Lung (tissue), 17 donors: ENCODE measurements at places on chromosomes 3 and 15. TPM values are rescaled to one million over a fixed set of nuclear protein-coding genes. Genes with fewer than 3 reads are reported as not detected.

DNA sequence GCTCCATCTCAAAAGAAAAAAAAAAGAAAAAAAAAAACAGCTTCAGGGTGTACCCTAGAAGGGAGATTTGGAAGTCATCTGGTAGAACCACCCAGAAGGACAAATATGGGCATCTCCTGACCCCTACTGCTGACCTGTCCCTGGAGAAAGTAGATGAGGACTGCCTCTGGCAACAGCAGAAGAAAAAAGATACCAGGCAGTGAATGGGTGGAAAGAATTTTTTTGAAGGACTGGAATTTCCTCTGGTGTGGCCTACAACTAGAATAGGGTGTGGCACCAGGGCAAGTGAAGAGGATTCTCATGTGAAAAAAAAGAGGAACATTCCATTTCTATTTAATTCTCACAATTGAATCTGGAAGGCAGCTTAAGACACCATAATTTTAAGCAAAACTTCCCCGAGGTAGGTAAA is 3.1 kb downstream of the ANXA2 start:
- DNase-seq = no peak
- no peaks in the 10 kb centered on the region for H3K27me3 ChIP-seq
- no peak overlapping the region for H3K4me3 ChIP-seq
- peaks cover 7% of the 10 kb centered on the region for H3K36me3 ChIP-seq

- no peaks in the 10 kb centered on the region for H3K27me3 ChIP-seq
- H3K4me1 ChIP-seq = no peaks in the 10 kb centered on the region
- H3K36me3 ChIP-seq = no peaks in the 10 kb centered on the region
- H3K4me3 ChIP-seq = no peak overlapping the region
Measured at GRCh38 chr3:126958638-126959085, 24.3 kb upstream of the PLXNA1 start.

DNA sequence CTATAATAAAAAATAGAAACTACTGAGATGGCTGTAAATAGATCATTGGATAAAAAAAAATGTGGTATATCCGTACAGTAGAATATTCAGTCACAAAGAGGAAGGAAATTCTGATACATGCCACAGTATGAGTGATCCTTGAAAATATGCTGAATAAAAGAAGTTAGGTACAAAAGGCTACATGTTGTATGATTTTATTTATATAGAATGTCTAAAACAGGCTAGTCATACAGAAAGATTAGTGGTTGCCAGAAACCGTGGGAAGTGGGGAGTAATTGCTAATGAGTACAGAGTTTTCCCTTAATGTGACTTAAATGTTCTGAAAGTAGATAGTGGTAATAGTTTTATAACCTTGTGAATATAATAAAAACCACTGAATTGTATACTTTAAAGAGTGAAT is 24.9 kb upstream of the FAH start:
- no peaks in the 10 kb centered on the region for H3K27me3 ChIP-seq
- no peak overlapping the region for H3K4me3 ChIP-seq
- DNase-seq = no peak
- no peak overlapping the region for H3K27ac ChIP-seq
- H3K4me1 ChIP-seq = no peaks in the 10 kb centered on the region

DNA sequence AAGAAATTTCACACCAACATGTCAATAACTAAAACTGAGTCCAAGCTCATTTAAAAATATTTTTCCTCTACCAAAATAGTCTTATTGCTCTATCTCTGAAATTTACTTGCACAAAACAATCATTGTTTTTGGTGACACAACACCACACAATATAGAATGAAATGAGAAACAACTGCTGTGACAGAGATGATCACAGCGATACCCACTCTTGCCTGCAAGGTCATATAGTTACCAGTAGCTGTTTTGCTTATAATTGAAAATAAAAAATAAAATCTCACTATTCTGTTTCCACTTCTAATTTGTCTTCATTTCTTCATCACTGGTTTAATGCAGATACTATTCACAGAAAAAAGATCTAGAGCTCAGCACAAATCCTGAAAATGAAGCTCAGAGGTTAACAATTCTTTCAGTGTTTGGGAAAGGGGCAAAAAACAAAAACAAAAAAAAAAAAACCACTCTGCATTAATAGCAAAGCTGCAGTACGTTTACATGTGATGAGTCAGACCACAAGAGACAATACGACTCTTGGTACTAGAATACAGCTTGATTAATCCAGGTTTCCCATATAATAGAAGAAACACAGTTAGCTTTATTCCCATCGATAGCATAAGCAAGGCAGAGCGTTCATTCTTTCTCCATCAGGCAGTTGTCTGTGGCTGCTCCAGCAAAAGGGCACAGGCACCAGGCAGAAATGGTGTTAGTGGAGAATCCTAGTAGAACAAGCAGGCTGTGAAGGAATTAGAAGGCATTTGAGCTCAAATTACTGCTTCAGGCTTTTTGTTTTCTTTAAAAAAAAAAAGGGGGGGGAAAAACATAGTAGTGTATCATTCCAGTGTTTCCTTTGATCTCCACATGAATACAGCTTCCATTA is 773 bp downstream of the ANKRD28 start:
- H3K27me3 ChIP-seq = no peaks in the 10 kb centered on the region
- H3K4me3 ChIP-seq = no peak overlapping the region
- H3K36me3 ChIP-seq = no peaks in the 10 kb centered on the region
- peak overlapping the region; percentile 97 for H3K27ac ChIP-seq
- no peak for DNase-seq

GRCh38 chr15:22956257-22956977 is 23.8 kb downstream of the CYFIP1 start:
- H3K27me3 ChIP-seq = no peaks in the 10 kb centered on the region
- peaks cover 12% of the 10 kb centered on the region for H3K4me1 ChIP-seq
- no peak for DNase-seq
- no peak overlapping the region for H3K27ac ChIP-seq

GRCh38 chr3:101074518-101074917 is 81.3 kb upstream of the ABI3BP start:
- no peak for DNase-seq
- no peaks in the 10 kb centered on the region for H3K36me3 ChIP-seq
- H3K4me1 ChIP-seq = peaks cover 3% of the 10 kb centered on the region
- H3K4me3 ChIP-seq = no peak overlapping the region
- H3K27me3 ChIP-seq = no peaks in the 10 kb centered on the region

GRCh38 chr3:185081521-185081920 is 71.3 kb downstream of the C3orf70 start:
- H3K36me3 ChIP-seq = peaks cover 2% of the 10 kb centered on the region
- no peaks in the 10 kb centered on the region for H3K4me1 ChIP-seq
- no peak overlapping the region for H3K4me3 ChIP-seq
- no peak for DNase-seq

DNA sequence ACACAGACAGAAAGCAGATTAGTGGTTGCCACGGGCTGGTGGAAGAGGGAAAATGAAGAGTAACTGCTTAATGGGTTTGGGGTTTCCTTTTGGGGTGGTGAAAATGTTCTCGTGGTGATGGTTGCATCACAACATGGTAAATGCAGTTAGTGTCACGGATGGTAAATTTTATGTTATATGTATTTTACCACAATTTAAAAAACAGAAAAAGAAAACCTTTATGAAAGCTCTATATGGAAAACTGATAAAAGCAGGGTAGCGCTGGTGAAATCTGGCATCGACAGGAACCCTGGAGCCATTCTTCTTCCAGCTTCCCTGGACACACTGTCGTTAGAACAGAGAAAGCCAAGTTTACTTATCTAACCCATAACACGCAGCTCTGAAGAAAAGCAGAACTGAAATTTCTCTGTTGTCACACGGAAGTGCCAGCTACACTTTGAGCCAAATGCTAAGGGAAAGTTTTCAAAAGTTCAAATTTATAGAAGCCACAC is 287.7 kb upstream of the NR2F2 start:
- no peak for DNase-seq
- no peaks in the 10 kb centered on the region for H3K4me1 ChIP-seq
- no peak overlapping the region for H3K27ac ChIP-seq
- H3K4me3 ChIP-seq = no peak overlapping the region
- H3K27me3 ChIP-seq = no peaks in the 10 kb centered on the region

GOLGA8S gene
- total RNA-seq = 0.40 TPM

DNA sequence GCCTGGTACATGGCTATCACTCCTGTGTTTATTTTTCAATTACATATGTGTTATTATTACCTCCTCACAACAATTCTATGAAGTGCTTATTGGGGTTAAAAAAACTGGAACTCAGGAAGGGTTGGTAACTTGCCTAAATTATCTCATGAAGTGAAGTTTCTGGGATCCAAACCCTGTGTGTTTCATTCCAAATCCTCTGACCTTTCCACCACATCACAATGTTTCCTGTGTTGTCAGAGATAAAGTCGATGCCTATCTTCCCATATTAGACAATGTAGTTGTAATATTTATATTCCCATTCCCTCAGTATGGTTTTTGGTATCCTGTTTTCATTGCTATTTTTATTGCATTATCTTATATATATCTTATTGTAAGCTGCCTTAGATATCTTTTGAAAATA is 269.1 kb upstream of the CFAP20DC start:
- no peaks in the 10 kb centered on the region for H3K36me3 ChIP-seq
- DNase-seq = no peak
- H3K27ac ChIP-seq = no peak overlapping the region
- no peak overlapping the region for H3K4me3 ChIP-seq

VPS33B gene
- total RNA-seq = 20.7 TPM

DNA sequence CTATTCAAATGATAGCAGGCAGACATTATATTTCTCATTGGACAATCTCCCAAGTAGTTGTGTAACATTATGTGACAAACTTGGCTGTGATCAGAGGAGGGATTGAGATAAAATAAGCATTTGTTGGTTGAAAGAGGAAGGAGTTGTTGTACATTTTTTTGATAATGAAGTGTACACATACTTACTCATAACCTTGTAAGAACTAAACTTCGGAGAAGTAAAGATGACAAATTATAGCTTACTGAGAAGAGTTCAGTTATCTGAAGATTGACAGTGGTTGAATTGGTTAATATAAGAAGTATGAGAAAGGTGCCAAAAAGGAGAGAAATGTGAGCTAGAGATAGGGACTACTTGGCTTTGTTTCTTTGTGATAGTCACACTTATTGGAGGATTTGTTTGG is 32.6 kb downstream of the STT3B start:
- H3K27me3 ChIP-seq = no peaks in the 10 kb centered on the region
- DNase-seq = peak; percentile 41

SI gene
- not detected for total RNA-seq

GRCh38 chr3:67798412-67798811 is 144.0 kb upstream of the SUCLG2 start:
- H3K27ac ChIP-seq = no peak overlapping the region
- H3K4me3 ChIP-seq = no peak overlapping the region
- no peaks in the 10 kb centered on the region for H3K36me3 ChIP-seq

DNA sequence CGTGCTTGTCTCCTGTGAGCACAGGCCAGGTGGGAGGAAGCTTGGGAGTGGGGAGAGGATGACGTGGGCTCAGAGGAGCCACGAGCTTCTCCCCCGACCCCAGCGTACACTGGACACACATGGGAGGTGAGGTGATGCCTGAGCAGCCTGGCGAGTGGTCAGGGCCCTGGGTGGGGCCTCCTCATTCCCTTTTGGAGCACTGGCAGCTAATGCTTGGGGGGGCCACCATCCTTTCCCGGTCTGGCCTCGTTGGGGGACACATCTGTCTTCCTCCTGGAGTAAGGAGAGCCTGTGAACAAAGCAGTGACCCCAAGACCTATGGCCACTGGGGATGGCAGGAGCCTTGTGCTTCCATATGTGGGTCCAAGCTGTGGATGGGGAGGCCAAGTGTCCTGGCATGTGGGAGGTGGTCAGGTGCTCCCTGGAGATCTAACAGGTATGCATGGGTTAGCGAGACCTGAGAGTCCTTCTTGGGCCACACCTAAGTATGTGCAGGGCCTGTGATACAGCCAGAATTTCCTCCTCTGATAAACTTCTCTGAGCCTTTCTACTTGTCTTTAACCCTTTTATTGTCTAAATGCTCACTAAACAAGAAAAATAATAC is 9.5 kb downstream of the KLF13 start:
- no peak for DNase-seq
- H3K27me3 ChIP-seq = no peaks in the 10 kb centered on the region
- no peak overlapping the region for H3K4me3 ChIP-seq
- H3K36me3 ChIP-seq = peaks cover 4% of the 10 kb centered on the region
